ENCODE measurements at places on chromosomes 5 and 9.

- DNase-seq = no peak
Observed at GRCh38 chr9:109974143-109974917, 194.3 kb downstream of the PALM2AKAP2 start.

- DNase-seq = no peak
Observed at GRCh38 chr9:10434412-10434811, 178.4 kb downstream of the PTPRD start.

DNA sequence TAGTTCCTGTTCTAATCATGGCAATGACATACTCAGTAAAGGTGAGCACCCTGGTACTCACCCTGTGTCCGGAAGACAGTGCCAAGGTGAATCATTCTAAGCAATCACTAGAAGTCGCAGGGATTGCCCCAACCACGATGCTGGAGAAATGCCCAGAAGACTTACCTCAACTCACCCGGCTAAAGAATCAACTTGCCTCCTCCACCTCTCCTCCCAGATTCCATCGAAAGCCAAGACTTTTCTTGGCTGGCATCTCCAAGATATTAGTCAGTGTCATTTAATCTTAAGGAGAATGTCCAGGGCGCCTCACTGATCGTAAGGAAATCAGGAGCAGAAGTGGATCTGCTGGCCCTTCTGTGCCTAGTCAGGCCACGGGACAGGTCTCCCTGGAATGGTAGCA is 204.9 kb downstream of the ERCC6L2 start:
- DNase-seq = no peak

GRCh38 chr9:79583952-79584654 is 12.3 kb downstream of the TLE4 start:
- DNase-seq = no peak

DNA sequence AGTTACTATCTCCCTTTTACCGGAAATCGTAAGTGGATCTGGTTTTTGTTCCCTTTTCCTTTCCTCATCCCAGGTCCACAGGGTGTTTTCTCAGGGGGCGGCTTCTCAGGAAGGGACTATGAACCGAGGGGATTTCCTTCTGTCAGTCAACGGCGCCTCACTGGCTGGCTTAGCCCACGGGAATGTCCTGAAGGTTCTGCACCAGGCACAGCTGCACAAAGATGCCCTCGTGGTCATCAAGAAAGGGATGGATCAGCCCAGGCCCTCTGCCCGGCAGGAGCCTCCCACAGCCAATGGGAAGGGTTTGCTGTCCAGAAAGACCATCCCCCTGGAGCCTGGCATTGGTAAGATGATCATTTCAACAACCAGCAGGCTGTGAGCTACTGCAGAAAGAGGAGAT is 75.8 kb downstream of the GOLPH3 start:
- DNase-seq = no peak

GRCh38 chr5:71693828-71694427 is 25.1 kb upstream of the CARTPT start:
- no peak for DNase-seq

DNA sequence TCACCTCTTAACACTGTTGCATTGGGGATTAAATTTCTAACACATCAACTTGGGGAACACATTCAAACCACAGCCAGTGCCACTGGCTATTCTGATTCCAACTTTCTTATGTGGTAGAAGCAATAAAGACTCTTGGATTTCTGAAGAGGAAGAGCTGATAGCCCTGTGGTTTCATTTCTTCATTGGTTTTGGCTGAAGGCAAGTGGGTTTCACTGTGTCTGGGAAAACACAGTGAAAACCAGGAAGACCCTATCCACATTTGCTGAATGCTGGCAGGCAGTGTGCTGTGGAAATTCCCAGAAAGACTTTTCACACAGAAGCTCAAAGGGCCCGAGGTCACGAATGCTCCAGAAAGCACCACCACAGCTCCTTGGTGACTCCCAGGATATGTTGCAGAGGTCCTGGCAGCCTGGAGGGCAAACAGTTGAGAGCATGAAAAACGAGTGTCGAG is 67.1 kb downstream of the DAPK1 start:
- DNase-seq = no peak

DNA sequence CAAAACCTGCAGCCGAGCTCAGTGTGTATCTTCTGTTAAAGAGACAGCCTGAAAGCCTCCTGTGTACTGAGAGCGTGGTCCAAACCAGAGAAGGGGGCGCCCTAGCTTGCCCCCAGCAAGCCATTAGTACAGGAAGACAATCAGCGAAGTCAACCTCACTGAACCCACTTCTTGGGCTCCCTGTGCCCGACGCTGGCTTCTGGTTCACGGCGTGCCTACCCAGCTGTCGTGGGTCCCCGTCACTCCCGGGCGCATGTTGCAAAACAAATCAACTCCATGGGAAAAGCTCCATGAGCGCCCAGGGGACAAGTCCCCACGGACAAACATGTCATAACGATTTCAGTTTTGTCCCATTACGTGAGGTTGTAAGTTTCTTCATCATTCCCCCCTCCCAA is 326.9 kb downstream of the SH3GL2 start:
- no peak for DNase-seq

DNA sequence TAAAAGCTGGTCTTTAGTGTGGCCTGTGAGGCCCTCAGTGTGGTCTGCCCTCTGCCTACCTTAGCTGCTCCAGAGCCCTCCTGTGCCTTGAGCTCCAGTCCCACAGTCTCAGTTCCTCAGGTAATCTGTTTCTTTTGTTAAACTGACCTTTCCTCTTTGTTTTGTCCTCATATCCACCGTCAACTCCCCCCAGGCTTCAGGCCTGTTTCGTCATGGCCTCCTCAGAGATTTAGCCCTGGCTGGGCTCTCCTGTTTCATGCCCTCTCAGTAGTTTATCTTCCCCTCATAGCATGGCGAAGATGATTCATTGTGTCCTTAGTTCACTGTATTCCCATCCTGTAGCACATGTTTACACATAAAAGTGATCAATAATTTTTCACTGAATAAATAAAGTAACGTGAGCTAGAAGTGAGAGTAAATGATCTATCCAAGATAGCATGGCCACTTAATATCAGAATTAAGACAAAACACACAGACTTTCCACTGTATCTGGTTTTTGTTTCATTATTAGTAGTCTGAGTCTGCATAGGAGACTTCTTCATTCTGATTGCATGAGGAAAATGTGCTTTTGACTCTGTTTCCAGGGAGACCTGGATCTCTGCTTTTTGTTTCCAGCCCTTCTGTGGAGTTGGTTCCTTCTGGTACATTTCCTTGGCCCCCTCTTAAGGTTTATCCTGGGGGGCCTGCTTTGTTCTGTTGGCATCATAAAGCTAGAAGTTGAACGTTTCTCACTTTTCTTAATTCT is 70.5 kb downstream of the SNX24 start:
- DNase-seq = no peak

- no peak for DNase-seq
Observed at GRCh38 chr9:99867968-99868367, 38.5 kb upstream of the STX17 start.

- no peak for DNase-seq
Observed at GRCh38 chr5:128213340-128213739, 129.8 kb downstream of the SLC12A2 start.

DNA sequence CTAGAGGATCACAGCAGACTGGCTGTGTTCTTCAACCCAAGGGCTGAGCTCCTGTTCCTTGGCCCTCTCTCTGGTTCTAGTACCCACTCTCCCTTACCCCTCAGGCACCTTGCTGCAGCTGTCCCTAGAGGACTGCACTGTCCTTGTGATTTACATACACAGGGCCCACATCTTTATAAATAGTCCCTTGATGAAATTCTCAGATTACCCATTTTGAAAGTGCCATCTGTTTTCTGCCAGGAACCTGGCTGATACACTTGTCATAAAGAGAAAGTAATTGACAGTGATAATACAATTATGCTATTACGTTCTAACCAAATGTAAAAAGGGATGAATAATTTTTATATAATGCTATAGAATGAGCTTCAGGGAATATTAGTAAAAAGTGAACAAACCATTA is 16.5 kb upstream of the SPARC start:
- DNase-seq = no peak

DNA sequence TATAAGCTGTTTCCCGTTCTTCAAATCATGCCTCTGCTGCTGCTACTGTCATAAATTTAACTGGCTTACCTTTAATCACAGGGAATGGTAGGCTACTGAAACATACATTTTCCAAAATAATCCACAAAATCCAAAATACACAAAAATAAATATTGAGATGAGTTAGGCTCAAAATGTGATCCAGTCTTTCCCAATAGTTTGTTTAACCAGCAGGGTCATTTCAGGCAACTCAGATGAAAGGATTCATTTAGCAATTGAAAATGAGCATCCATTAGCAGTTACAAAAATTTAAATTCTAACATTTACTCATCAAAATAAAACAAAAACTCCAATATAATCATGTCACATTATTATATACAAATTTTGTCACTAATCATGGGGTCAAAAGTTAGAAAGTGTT is 1015.6 kb upstream of the DMAC1 start:
- DNase-seq = no peak

GRCh38 chr5:111486055-111486454 is 26.3 kb downstream of the STARD4 start:
- DNase-seq = no peak

- no peak for DNase-seq
Observed at GRCh38 chr5:172770374-172770674, 671 bp downstream of the DUSP1 start.

GRCh38 chr9:113519426-113520108 is 56.0 kb downstream of the RGS3 start:
- no peak for DNase-seq

GRCh38 chr5:35803191-35803651 is 53.5 kb upstream of the IL7R start:
- DNase-seq = no peak

GRCh38 chr9:122206118-122207046 is 22.4 kb downstream of the LHX6 start:
- DNase-seq = no peak

DNA sequence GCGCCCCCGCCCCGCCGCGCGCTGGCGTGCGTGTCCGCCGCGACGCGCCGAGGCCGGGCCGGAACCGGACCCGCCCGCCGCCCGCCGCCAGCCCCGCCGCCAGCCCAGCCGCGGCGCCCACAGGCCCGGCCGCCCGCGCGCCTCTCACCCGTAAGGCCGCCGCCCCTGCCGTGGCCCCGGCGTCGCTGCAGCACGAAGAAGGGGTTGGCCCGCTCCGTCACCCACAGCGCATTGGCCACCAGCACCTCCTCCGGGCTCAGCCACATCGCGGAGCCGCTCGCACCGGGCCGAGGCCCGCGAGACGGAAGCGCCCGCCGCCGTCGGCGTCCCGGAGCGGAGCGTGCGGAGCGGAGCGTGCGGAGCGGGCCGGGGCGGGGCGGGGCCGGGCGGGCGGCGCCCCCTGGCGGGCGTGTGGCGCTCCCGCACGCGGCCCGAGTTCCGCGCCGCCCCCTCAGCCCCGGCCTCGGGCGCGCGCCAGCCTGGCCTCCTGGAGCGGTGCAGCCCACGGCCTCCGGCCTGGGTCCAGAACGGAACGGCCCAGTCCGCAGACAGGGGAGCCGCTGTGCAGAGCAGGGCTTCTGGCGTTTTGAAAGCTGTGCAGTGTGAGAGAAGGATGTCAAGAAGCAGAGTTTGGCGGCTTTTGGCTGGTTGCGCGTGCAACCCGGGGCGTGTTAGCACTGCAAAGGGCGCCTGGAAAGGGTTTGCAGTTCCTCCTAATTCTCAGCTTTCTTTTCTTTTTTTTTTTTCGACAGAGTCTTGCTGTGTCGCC is at the start of gene TBC1D9B:
Gene TBC1D9B (minus strand): TSS at position 342 of the 769 bp plus-strand sequence. CDS start 76 bp downstream, at position 266.
- peak; percentile 62 for DNase-seq

DNA sequence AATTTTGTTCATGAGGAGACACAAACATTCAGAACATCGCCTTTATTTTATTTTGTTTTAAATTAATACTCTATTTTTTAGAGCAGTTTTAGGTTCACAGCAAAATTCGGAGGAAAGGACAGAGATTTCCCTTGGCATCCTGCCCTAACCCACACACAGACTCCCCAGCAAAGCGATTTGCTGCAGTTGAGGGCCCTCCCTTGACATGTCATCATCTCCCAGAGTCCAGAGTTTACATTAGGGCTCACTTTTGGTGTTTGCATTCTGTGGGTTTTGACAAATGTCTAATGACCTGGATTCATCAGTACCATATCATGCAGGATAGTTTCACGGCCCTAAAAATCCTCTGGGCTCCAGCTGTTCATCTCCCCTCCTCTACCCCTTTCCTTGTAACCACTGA is 33.6 kb upstream of the COL5A1 start:
- no peak for DNase-seq

DNA sequence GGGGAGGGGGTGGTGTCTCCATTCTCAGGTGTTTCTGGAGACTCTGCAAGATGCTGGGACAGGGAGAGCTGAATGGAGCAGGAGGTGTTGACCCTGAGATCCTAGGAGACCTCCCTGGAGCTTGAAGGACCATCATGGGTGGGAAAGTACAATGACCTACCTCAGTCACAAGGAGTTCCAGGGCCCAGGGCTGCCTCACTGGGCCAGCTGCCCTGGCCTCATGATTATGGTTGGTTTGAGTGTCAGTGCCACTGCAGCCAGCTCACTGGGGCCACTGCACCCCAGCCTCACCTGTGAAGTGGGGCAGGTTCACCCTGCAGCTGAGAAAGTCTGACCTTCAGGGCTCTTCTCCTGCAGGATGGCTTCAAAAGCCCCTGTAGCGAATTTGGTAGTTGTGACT is 372.5 kb downstream of the IRX2 start:
- no peak for DNase-seq

GRCh38 chr9:114804505-114804904 is 1.3 kb downstream of the TNFSF15 start:
- no peak for DNase-seq

- DNase-seq = no peak
Observed at GRCh38 chr5:2295476-2295875, 412.8 kb upstream of the IRX4 start.

GRCh38 chr9:124035001-124035650 is 23.6 kb downstream of the LHX2 start:
- DNase-seq = no peak

Measured in activated gamma-delta T cell (primary cell).